Lower leg skin (tissue), 4 donors: ENCODE measurements at places on chromosomes 4 and X. TPM values are rescaled to one million over a fixed set of nuclear protein-coding genes. Genes with fewer than 3 reads are reported as not detected.

Gene SPANXN1
- not detected for total RNA-seq

Gene DDX53
- not detected for total RNA-seq

Gene TBX22
- total RNA-seq, result not detected

Gene MAGEC1
- not detected for total RNA-seq

Gene FGB
- not detected for total RNA-seq

Gene TRPC5OS
- not detected for total RNA-seq

Gene FAAH2
- total RNA-seq, result 63.0 TPM

Gene BEX5
- total RNA-seq, result 1.9 TPM

Gene GPRIN3
- total RNA-seq, result 3.3 TPM

Gene FAM184B
- 0.13 TPM for total RNA-seq

Gene XAGE1A
- total RNA-seq, result not detected

Gene FREM3
- not detected for total RNA-seq

Gene GABRQ
- total RNA-seq, result 0.25 TPM

Gene EVC2
- 8.0 TPM for total RNA-seq

Gene CENPVL2
- not detected for total RNA-seq

Gene NLRP2B
- not detected for total RNA-seq

Gene FAM9C
- not detected for total RNA-seq

DNA sequence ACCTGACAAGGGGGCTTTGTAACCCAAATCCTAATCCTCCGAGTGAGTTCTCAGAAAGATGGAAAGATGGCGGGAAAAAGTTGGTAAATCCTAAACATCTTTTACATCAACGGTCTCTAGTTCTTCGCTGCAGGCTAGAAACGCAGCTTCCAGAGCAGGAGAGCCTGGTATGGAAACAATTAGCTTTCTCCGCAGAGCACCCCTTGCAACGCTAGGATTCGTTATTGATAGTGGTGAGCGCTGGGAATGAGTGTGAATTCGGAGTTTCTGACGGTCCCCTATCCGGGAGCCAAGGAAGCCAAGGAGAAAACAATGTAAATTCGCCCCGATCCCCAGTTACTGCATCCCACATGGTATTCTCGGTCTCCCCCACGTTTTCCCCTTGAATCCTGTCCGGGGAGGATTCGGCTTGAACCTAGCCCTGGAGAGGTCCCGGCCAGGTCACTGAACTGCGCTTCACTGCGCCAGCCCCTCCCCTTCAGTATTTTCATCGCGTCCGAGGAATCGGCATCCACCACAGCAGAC, 4.7 kb upstream of the NEUROG2 start:
- no peak for DNase-seq

- no peak for DNase-seq
Observed at GRCh38 chr4:42150653-42151567, 1.5 kb downstream of the BEND4 start.

DNA sequence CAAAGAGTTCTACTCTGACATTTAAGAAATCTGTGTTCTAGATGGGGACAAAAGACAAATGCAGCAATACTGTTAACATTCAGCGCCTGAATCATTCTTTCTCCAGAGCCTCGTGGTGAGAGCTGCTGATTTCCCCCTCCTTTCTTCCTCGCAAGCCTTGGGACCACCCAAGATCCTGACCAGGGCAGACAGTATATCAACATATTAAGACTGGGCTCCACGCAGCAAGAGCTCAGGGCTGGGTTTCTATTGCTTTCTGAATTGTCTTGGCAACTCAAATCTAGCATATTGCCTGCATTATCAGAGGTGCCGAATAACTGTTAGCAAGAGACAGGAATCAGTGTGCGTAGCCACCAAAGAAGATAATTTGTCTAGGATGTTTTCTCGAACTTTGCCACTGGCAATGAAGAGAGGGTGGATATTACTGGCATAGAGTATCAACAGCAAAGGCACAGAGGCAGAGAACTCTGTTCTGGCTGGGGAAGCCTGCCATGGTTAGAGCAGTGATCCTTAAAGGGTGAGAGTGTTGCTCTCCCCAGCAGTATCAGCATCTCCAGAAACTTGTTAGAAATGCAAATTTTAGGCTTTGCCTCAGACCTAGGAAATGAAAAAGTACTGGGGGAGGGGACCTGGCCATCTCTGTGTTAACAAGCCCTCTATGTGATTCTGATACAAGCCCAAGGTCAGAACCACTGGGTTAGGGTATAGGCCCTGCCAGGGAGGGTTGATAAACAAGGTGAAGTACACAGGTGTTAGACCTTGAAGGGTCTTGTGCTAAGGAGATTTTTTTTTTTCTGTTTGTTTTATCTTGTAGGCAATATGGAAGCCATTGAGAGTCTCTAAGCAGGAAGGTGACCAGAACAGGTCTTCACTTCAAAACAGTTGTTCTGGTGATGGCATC, 46.2 kb upstream of the MID1IP1 start:
- DNase-seq, result no peak

DNA sequence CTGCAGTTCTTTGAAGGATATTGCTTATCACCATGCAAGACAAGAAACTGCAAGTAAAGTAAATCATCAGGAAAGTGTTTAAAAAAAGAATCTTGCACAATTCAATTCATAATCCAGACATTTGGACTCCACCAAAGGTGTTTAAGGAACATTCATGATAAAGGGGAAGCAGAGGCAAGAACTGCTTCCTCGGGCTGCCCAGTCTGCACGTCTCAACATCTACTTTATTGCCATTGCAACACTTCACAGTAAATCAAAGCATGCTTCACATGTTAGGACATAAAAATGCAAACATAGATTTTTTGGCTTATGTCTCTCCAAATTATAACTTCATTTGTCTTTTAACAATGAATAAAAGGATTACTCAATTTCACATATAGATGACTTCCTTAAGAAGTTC, 42.5 kb downstream of the MID1 start:
- no peak for DNase-seq

GRCh38 chr4:7798178-7798995, 141.3 kb downstream of the AFAP1 start:
- no peak for DNase-seq

GRCh38 chr4:48738856-48739255, 41.2 kb downstream of the FRYL start:
- DNase-seq, result no peak

GRCh38 chrX:41337140-41337539, 3.2 kb downstream of the DDX3X start:
- no peak for DNase-seq

DNA sequence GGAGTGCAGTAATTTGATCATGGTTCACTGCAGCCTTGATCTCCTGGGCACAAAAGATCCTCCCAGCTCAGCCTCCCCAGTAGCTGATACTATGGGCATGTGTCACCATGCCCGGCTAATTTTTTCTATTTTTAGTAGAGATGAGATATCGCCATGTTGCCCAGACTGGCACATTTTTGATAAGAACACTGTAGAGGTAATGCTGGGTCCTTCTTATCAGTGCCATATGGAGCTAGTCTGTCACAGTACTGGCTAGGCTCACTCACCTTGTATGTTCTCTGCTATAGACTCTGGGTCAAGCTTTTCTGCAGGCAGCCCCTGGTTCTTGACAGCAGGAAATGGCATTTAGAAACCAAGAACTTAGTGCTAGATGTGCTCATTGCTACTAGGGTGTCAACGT, 53.9 kb downstream of the BCOR start:
- DNase-seq, result no peak

DNA sequence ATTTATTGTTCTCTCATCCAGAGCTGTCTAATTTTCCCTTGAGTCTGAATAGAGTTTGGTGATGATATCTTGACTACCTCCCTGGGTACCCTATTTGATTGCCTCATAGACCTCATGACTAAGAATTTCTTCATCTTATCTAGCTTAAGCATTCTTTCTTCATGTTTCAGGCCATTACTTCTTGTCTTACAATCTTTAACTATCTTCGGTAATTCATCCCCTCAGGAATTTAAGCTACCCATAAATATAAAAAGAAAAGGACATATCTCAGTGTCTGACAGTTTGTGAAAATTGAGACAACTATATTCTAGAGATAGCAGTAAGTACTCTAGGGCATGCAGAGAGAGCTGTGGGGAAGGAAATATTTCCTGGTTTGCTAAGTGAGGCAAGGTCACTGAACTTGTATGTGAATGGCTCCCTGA, 466.1 kb upstream of the GRID2 start:
- DNase-seq, result no peak

GRCh38 chrX:140229191-140229590, 263.9 kb upstream of the CXorf66 start:
- no peak for DNase-seq

- no peak for DNase-seq
Observed at GRCh38 chr4:102665527-102665926, 95.2 kb downstream of the MANBA start.

GRCh38 chr4:24701683-24702082, 93.7 kb upstream of the SOD3 start:
- DNase-seq, result no peak

DNA sequence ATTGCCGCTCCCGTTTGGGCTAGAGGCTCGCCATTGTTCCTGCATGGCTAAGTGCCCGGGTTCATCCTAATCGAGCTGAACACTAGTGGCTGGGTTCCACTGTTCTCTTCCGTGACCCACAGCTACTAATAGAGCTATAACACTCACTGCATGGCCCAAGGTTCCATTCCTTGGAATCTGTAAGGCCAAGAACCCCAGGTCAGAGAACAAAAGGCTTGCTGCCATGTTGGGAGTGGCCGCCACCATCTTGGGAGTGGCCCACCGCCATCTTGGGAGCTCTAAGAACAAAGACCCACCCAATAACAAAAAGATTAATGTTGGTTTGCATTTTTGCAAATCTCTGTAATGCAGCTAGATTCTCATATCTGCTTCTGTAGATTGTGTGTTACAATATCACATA, 299.0 kb downstream of the DCHS2 start:
- DNase-seq, result no peak

- no peak for DNase-seq
Observed at GRCh38 chr4:158884280-158884679, 115.5 kb downstream of the FNIP2 start.

DNA sequence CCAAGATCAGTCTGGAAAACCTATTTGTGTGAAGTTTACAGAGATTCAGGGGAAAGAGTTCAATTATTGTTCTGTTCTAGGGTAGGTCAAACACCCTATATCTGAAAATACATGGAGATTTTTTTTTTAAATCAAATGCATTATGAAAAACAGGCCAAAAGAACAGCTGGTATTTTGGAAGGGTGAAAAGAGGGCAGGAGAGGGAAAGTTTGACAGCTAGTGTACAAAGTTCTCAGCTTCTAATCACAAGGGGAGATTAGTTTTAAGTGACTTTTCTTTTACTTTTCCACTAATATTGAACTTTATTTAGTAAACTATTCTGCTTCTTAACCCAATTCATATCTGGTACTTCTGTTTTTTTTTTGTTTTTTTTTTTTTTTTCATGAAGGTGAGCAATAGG, 66.2 kb upstream of the GRID2 start:
- DNase-seq, result no peak

DNA sequence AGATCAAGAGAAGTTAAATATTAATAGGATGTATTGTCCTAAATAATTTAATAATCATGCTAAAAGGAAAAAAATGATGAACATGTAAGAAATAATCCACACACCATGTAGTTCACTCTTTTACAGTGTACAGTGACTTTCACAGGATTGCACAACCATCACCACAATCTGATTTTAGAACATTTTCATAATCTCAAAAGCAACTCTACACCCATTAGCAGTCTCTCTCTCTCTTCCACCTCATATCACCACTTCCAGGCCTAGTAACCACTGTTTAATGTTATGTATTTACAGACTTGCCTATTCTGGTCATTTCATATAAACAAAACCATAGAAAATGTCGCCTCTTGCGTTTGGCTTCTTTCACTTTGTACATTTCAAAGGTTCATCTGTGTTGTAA, 153.4 kb downstream of the FSTL5 start:
- DNase-seq, result no peak

DNA sequence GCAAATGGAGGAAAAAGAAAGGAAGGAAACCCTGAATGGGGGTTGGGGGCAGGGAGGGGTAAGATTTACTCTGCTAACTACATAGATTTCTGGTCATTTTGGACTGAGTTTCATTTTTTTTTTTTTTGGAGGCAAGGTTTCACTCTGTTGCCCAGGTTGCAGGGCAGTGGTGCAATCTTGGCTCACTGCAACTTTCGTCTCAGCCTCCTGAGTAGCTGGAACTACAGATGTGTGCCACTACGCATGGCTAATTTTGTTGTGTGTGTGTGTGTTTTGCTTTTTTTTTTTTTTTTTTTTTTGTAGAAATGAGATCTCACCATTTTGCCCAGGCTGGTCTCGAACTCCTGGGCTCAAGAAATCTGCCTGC, 223.5 kb downstream of the APBB2 start:
- no peak for DNase-seq

GRCh38 chrX:55489314-55490009, at the start of gene USP51:
TSS of gene USP51 (minus strand) at chrX:55489848. CDS start at chrX:55488939, 909 bp downstream.
- peak; percentile 85 for DNase-seq

DNA sequence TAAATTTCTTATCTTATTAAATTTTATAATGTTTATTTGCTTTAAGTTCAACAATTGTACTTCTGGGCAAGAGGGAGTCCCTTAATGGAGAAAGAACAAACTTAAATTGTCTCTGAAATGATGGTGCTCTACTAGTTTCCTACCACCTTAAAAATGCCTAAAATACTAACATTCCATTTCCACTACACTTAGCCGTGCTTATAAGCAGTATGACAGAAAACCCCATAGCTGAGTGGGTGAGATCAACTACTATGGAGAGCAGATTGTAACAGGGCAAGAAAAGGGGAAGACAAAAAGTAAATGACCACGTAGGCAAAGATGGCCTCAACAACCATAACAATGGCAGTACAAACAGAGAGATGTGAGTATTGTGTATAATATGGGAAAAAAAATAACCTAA, 35.0 kb downstream of the RFC1 start:
- DNase-seq, result no peak

DNA sequence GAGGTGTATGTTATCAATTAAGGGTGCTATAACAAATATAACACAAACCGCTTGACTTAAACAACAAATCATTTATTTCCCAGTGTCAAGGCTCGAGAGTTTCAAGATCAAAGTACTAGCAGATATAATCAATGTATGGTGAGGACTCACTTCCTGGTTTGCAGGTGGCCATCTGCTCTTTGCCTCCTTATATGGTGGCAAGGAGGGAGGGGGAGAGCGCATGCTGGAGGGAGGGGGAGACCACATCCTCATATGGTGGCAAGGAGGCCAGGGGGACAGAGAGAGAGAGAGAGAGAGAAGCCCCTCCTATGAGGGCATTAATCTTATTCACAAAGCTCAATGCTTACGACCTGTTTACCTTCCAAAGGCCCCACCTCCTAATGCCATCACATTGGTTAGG, 372.3 kb upstream of the SPOCK3 start:
- no peak for DNase-seq

DNA sequence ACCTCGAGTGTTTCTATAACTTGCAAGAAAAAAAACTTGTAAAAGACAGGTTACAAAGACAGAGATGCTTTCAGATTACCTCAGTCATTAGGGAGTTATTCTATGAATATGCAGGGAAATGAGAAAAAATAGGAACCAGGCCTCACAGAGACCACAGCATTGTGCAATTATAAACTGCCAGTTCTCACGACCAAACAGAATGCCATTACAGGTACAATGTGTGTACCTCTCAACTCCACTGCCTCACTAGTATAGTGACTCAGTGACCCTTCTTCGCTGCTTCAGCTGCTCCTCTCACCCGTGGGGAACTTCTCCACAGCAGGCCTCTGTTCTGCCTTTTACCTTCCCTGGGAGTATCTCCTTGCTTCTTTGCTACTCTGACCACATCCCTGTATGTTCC, 2.3 kb upstream of the HTATSF1 start:
- no peak for DNase-seq
